ENCODE measurements at places on chromosomes 3 and 15.

DNA sequence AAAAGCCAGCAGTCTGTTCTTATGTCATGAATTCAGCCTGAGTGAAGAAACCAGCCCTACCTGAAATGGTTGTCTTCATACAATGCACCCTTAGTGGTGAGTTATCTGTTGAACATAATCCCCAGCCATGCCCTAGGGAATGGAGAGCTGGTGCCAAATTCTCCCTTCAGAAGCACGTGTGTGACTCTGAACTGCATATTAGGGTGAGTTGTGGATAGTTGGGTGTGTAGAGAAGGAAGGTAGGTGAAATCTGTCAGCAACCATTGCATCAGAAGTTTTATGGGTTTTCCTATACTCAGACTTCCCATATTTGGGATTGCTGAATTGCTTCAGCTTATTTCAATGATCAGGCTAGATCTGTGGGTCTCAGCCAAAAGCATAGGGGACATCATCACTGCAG lies 46.5 kb upstream of the TP63 start:
- peak; percentile 22 for DNase-seq

DNA sequence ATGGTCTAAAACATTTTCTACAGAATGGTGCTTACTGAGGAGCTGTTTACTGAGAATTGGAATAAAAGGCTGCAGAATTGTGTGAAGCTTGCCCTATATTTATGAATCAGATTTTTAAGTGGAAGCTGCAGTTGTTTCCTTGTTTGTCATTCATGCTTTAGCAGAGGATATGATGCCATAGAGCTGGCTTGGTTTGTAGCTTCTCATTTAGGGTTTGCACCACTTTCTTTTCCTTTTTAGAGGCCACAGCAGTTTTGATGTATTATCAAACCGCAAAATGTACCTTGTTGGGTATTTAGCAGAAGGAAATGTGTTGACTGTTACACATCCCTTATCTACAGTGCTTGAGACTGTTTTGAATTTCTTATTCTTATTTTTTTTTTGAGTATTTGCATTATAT lies 66.2 kb downstream of the RASA2 start:
- DNase-seq: no peak

- no peak for DNase-seq
Measured at GRCh38 chr3:179244878-179245277, 6.0 kb downstream of the KCNMB3 start.

DNA sequence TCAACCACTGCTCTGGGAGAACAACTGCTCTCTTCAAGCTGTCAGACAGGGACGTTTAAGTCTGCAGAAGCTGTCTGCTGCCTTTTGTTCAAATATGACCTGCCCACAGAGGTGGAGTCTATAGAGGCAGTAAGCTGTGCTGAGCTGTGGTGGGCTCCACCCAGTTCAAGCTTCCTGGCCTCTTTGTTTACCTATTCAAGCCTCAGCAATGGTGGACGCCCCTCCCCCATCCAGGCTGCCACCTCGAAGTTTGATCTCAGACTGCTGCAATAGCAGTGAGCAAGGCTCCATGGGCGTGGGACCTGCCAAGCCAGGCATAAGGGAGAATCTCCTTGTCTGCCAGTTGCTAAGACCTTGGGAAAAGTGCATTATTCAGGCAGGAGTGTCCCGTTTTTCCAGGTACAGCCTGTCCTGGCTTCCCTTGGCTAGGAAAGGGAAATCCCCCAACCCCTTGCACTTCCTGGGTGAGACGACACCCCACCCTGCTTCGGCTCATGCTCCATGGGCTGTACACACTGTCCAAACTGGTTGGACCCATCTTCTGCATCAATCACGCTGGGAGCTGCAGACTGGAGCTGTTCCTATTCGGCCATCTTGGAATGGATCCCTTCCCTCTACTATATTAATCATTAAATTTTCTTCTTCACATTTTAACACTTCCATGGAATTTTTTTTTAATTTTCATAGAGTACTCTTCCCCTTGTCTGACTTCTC lies 167.0 kb upstream of the UBE2E2 start:
- DNase-seq: no peak

GRCh38 chr3:94234177-94234788 lies 171.4 kb downstream of the NSUN3 start:
- DNase-seq: peak; percentile 53

DNA sequence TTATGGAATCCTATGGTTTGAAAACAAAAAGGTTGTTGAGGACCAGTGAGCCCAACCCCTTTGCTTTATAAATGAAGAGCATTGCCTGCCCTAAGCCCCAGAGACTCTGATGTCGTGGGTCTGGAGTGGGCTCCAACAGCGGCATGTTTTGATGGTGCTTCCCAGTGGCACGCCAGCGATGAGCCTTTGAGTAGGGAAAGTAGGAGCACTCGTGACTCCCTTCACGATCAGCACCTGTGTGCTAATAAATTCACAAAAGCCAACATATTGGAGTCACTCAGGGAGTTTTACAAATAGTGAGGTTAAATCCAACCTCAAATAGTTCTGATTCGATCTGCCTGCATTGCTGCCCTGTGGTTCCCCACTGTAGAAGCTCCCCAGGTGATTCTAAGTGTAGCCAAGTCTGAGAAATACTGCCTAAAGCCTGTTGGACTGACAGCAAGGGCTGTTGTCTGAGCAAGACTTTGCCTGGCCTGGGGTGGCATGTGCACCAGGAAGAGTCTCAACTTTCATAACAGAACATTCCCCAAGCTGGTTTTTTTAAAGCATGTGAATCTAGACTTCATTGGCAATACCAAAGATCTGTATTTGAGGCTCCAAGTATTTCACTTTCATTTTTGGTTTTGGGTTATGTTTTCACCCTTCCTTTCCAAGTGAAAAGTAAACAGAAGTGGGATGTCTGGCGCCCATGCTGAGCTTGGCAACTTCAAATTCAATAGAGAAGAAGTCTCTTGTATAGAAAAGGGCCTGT lies 9.9 kb downstream of the CCR5 start:
- DNase-seq: no peak

DNA sequence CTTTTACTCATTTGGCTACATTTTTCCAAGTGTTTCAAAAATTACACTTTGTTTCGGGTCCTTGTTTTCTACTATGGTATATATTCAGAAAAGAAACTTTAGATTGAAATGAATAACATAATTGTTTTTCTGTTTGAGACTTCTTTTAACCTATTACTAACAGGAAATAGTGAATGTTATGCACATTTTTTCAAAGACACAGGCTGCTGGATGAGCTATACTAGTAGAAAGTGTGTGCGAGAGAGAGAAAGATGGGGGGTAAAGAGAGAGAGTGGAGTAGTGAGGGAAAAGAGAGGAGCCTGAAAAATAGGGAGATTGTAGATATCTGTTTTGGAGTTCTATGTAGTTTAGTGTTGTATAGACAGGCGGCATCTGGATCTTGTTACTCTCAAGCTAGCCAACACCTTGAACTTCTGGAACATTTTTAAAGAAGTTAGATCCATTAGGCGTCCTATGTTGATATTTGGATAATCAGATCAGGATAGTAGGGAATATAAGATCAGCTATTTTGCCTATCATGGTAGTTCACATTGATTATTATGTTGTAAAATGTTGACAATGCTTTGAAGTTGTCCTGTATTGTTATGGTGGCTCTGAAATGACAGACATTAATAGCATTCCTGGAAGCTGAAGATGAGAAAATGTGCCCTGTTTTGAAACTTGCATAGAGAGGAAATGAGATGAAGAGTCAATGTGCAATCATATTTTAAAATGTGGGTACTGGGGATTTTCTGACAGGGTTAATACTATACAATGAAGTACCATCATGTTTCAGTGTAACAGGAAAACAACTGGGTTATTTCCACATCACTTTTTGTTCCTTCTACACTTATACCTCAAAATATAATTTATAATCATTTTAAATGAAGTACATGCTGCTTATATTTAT lies 2.6 kb downstream of the RBMS3 start:
- no peak for DNase-seq

GRCh38 chr15:63135804-63136203 lies 14.1 kb downstream of the LACTB start:
- peak; percentile 94 for DNase-seq

- DNase-seq: peak; percentile 72
Measured at GRCh38 chr3:101890716-101891115, 41.4 kb downstream of the NFKBIZ start.

DNA sequence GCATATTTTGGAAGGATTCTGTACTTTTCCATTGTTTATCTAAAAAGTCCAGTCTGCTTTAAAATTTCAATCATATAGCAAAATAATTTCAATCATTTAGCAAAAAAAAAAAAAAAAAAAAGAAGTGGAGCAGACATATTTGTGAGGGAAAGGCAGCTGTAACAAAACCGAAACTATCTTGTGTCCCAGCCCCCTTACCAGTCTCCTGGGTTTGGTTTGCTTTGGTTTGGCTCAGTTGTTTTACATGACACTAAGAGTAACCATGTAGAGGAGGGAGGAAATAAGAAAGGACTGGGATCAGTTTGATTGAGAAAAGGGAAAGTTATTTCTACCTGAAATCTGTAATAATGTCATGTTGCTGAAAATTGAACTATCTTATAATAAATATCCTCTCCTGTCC lies 158.8 kb upstream of the GADL1 start:
- no peak for DNase-seq

- DNase-seq: peak; percentile 79
Measured at GRCh38 chr15:73650416-73651126, 17.4 kb upstream of the NPTN start.

GRCh38 chr15:90988296-90988695 lies 6.0 kb downstream of the PRC1 start:
- no peak for DNase-seq

- DNase-seq: no peak
Measured at GRCh38 chr15:59282515-59283337, 76.1 kb downstream of the LDHAL6B start.

- DNase-seq: no peak
Measured at GRCh38 chr15:72288796-72289596, 16.6 kb upstream of the PARP6 start.

All from fibroblast of mammary gland (primary cell).